ENCODE measurements at places on chromosomes 3 and 15.

GRCh38 chr3:143510601-143511000 lies 337.7 kb downstream of the SLC9A9 start:
- DNase-seq, result no peak

- no peak for DNase-seq
Observed at GRCh38 chr15:39504808-39505207, 76.1 kb upstream of the THBS1 start.

DNA sequence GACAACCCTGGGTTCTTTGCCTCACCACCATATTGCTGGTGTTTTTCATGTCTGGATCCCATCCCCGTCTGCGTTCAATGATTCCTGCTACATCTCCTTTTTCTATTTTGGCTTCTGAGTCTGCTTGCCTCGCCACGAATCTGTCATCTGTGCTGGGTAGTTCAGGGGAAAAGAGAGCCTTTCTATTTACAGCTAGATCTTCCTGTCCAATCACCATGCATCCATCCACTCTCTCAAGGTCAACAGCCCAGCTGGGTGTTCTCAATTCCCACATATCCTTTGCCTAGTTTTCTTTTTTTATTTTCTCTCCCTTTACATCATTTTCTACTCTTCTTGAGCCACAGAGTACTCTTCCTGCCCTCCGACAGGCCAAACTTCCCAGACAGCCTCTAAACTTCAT lies 104.8 kb upstream of the RAD18 start:
- peak; percentile 31 for DNase-seq

- DNase-seq, result no peak
Observed at GRCh38 chr3:48120223-48120622, 68.0 kb downstream of the CDC25A start.

GRCh38 chr3:46489875-46490274 lies 7.9 kb upstream of the RTP3 start:
- no peak for DNase-seq

DNA sequence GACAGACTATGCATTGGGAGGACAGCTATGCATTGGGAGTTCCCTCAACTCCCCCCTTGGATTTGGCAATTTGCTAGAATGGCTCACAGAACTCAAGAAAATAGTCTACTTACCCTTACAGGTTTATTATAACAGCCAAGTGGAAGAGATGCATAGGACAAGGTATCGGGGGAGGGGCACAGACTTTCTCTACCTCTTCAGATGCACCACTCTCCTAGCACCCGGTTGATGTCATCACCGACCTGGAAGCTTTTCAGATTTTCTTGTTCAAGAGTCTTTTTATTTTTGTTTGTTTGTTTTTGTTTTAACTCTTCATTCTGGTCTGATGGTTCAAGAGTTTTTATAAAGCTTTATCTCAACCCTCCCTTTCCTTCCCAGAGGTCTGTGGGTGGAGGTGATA lies 20.7 kb upstream of the ADAMTS9 start:
- DNase-seq, result no peak
